Right ventricle myocardium superior (tissue), 1 donor: ENCODE measurements at places on chromosomes 6 and 20.

DNA sequence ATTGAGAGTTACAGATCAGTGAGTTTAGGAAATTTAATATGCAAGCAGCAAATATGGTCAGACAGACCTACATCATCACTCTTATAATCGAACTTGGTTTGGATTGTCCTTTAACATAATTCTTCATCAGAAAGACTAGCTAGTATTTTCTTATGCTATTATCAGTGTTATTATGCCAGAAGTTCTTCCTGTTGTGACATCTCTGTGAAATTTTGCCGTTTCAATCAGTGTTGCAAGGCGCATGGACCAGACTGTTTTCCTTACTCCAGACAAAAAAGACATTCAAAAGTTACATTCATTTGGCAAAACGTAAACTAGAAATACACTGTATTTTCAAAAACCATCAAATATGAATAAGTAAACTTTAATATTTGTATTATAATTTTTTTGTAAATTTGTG is 5.7 kb upstream of the TENT5A start:
- DNase-seq = no peak

DNA sequence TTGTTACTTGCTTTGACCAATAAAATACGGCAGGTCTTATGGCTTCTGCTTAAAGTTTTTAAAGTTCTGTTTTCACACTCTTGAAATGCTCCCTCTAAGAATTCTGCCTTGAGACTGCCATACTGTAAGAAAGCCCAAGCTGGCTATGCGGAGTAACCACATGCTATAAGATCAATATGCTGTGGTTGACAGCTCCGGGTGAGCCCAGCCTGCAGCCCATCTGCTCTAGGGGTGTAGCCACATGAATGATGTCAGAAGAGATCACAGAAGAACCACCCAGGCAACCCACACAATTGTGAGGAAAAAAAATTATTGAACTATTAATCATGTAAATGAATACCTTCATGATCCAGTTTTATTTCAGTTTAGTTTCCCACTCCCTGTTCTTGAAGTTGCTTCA is 26.1 kb upstream of the SH3BGRL2 start:
- no peak for DNase-seq

GRCh38 chr6:37433657-37434271 is 743 bp downstream of the CMTR1 start:
- DNase-seq = no peak

DNA sequence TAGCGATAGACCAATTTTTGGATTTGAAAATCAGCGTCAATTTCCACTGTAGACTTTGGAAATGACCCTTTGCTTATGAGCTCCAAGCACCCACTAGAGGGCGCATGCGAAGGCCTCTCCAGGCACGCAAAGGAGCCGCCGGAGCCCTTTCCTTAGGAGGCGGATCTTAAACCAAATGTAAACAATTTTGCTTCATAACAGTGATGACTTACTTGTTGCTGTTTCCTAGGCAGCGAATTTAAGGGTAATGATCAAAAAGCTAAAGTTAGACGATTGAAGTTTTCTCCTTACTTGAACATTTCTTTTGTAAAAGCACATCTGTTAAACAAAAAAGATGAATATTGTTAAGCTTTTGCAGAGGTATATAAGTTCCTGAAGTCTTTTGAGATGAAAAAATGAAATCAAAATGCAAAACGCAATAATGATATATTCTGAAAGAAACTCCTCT is 29.2 kb upstream of the EXOC2 start:
- DNase-seq = peak; percentile 82

- no peak for DNase-seq
Observed at GRCh38 chr20:14830466-14830865, 493.1 kb upstream of the FLRT3 start.
